Psoas muscle (tissue), 8 donors: ENCODE measurements at places on chromosomes 6 and 20. TPM values are rescaled to one million over a fixed set of nuclear protein-coding genes. Genes with fewer than 3 reads are reported as not detected.
A peak's percentile ranks its signal among the peaks of the same experiment; 100 is the strongest.

Gene SNAP91
- not detected for total RNA-seq

Gene EBF4
- 1.2 TPM for total RNA-seq

Gene C6orf132
- total RNA-seq = 0.34 TPM

Gene HMGCLL1
- total RNA-seq = 0.78 TPM

Gene VWA7
- 7.2 TPM for total RNA-seq

Gene VGLL2
- 108 TPM for total RNA-seq

DNA sequence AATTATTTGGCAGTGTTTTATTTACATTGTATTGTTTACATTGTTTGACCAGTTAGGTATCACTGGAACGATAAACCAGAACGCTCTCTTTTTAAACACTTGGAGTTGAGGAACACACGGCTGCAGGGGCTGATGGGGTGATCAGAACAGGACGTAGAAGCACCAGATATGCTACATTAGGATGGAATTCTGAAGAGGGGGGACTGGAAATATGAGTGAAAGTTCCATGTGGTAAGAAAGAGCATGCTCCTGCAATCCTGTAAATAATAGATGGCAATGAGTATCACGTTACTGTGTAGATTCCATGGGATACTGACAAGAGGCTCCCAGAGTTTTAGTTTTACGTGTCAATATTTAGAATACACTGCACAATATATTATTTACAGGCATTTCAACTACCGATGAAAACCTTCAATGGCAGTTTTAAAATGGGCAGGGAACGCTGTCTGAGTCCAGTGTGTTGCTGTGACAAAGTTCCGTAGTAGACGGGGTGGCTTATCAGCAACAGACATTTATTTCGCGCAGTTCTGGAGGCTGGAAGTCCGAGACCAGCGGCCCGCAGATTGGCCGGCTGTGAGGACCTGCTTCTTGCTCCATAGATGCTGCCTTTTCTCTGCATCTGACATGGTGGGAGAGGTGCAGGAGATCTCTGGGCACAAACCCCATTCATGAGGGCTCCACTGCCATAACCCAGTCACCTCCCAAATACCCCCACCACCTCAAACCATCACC is 43.1 kb downstream of the SYNJ2 start:
- H3K27ac ChIP-seq = no peak overlapping the region
- DNase-seq = peak; percentile 23
- no peaks in the 10 kb centered on the region for H3K27me3 ChIP-seq
- no peak overlapping the region for H3K4me3 ChIP-seq

- H3K27ac ChIP-seq = no peak overlapping the region
- DNase-seq = no peak
- no peak overlapping the region for H3K4me3 ChIP-seq
- H3K36me3 ChIP-seq = peaks cover 19% of the 10 kb centered on the region
- H3K4me1 ChIP-seq = peaks cover 26% of the 10 kb centered on the region
Measured at GRCh38 chr20:38982291-38982690, 20.1 kb downstream of the DHX35 start.

DNA sequence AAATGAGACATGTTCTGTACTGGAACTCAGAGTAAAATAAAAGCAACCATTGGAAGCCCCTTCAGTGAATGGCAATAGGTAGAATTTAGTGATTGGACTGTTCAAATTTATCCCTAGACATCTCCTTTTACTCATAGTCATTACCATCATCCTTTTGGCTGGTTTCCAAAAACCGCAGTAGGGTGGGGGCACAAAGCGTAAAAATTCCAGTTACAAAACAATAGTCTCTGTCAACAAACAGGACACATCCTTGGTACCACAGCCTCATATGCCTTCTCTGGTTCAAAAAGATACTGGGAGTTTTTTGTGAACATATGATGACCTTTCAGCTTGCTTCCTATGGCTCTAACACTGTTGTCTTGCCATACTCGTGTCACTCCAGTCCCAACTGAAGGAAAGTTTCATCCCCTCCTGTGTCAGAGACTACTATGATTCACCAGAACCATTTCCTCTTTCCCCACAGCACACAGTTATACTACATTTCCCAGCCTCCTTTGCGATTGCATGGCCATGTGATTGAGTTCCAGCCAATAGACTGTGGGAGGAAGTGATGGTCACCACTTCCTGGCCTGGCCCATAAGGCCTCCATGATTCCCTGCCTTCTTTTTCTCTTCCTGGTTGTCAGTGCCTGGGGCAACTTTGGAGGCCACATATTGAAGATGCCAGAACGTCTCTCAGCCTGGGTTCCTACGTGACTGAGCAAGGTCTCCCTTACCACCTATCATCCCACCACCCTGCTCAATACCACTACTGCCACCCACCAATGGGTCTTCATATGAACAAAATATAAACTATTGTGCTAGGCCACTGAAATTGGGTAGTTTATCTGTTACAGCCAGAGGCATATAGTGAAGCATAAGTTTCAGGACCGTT is 162.4 kb downstream of the ID4 start:
- no peaks in the 10 kb centered on the region for H3K27me3 ChIP-seq
- no peak overlapping the region for H3K27ac ChIP-seq
- no peaks in the 10 kb centered on the region for H3K36me3 ChIP-seq
- no peaks in the 10 kb centered on the region for H3K4me1 ChIP-seq

DNA sequence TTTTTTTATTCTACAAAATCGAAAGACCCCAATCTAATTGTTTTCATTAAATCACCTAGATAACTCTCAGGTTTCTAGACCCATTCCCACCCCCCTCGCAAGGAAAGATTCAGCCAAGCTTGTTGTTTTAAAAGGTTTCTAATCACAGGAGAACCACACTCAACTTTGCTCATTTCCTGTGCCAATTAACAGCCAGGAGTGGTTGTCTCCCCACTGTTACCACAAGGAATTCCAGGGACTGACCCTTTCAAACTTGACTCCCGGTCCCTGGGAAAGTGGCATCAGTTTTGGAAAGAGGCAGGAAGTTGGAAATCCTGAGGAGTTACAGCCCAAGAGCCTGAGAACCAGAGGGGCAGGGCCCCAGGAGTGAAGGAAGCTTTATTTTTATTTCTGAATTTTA is 561.3 kb upstream of the JAG1 start:
- no peaks in the 10 kb centered on the region for H3K4me1 ChIP-seq
- no peaks in the 10 kb centered on the region for H3K36me3 ChIP-seq
- no peak overlapping the region for H3K4me3 ChIP-seq
- DNase-seq = no peak
- no peak overlapping the region for H3K27ac ChIP-seq
- no peaks in the 10 kb centered on the region for H3K27me3 ChIP-seq

- H3K27me3 ChIP-seq = no peaks in the 10 kb centered on the region
- H3K36me3 ChIP-seq = no peaks in the 10 kb centered on the region
- no peaks in the 10 kb centered on the region for H3K4me1 ChIP-seq
Measured at GRCh38 chr6:166928644-166929541, 27.5 kb downstream of the RNASET2 start.

GRCh38 chr20:53678315-53678989 is 84.8 kb upstream of the ZNF217 start:
- H3K27ac ChIP-seq = no peak overlapping the region
- DNase-seq = no peak
- no peaks in the 10 kb centered on the region for H3K36me3 ChIP-seq
- no peaks in the 10 kb centered on the region for H3K4me1 ChIP-seq
- no peak overlapping the region for H3K4me3 ChIP-seq
- no peaks in the 10 kb centered on the region for H3K27me3 ChIP-seq

DNA sequence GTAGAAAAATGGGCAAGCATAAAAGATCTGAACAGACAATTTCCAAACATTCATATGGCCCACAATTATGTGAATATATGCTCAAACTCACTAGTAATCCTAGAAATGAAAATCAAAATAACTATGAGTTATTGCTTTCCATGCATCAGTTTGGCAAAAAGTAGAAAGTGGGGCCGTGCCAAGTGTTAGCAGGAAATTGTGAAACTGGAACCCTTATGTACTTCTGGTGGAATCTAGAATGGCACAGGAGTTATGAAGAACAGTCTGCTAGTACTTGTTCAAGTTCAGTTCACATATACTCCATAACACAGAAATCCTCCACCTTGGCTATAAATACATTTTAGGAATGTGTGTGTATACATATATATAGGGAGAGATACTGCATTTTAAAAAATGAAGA is 89.8 kb downstream of the EYA2 start:
- H3K27ac ChIP-seq = no peak overlapping the region
- no peaks in the 10 kb centered on the region for H3K27me3 ChIP-seq
- DNase-seq = no peak
- H3K4me3 ChIP-seq = no peak overlapping the region

- H3K4me1 ChIP-seq = no peaks in the 10 kb centered on the region
- no peak overlapping the region for H3K4me3 ChIP-seq
- H3K27me3 ChIP-seq = peaks cover 2% of the 10 kb centered on the region
- H3K36me3 ChIP-seq = no peaks in the 10 kb centered on the region
Measured at GRCh38 chr6:14380086-14380820, 262.7 kb downstream of the CD83 start.

DNA sequence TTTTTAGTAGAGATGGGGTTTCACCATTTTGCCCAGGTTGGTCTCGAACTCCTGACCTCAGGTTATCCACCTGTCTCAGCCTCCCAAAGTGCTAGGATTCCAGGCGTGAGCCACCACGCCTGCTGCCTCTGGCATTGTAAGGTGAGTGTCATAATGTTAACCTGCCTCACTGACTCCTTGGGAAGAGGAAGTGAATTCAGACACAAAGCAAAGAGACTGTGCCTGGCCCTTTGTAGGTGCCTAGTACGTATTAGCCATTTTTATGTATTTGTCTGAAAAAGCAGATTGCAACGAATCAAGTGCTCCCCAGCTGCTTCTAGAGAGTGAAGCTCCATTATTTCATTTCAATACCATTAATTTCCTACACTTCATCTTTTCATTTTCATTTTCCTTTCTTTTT is 260.5 kb downstream of the SAMD5 start:
- H3K4me3 ChIP-seq = no peak overlapping the region
- no peak for DNase-seq
- H3K27ac ChIP-seq = no peak overlapping the region
- no peaks in the 10 kb centered on the region for H3K36me3 ChIP-seq

- H3K27me3 ChIP-seq = no peaks in the 10 kb centered on the region
- H3K27ac ChIP-seq = no peak overlapping the region
- H3K4me3 ChIP-seq = no peak overlapping the region
Measured at GRCh38 chr20:12077875-12078274, 160.2 kb downstream of the BTBD3 start.

- DNase-seq = no peak
- no peak overlapping the region for H3K27ac ChIP-seq
- H3K27me3 ChIP-seq = no peaks in the 10 kb centered on the region
- no peaks in the 10 kb centered on the region for H3K36me3 ChIP-seq
- no peaks in the 10 kb centered on the region for H3K4me1 ChIP-seq
Measured at GRCh38 chr6:169455470-169455869, 201.8 kb upstream of the THBS2 start.

- H3K27me3 ChIP-seq = no peaks in the 10 kb centered on the region
- H3K36me3 ChIP-seq = no peaks in the 10 kb centered on the region
Measured at GRCh38 chr6:67792996-67793395, 842.1 kb upstream of the ADGRB3 start.

DNA sequence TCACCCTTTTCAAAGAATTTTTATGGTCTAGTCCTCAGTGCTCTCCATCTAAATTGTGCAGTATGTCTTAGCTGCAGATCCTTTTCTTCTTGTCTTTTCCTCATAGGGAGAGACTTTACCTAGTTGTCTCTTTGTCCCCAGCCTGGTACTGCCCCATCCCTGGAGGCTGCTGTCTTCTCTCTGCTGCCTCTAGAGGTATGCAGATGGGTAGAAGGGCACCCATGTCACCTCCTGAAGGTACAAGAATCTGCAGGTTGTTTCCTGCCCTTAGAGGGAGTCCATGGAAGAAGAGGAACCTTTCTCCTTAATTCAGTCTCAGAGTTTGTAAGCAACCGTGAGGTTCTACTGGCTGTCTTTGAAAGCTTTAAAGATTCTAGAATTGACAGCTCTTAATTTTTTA is 39.1 kb downstream of the MCM8 start:
- no peak overlapping the region for H3K4me3 ChIP-seq
- no peaks in the 10 kb centered on the region for H3K27me3 ChIP-seq
- no peak for DNase-seq
- H3K27ac ChIP-seq = no peak overlapping the region
- H3K4me1 ChIP-seq = no peaks in the 10 kb centered on the region

DNA sequence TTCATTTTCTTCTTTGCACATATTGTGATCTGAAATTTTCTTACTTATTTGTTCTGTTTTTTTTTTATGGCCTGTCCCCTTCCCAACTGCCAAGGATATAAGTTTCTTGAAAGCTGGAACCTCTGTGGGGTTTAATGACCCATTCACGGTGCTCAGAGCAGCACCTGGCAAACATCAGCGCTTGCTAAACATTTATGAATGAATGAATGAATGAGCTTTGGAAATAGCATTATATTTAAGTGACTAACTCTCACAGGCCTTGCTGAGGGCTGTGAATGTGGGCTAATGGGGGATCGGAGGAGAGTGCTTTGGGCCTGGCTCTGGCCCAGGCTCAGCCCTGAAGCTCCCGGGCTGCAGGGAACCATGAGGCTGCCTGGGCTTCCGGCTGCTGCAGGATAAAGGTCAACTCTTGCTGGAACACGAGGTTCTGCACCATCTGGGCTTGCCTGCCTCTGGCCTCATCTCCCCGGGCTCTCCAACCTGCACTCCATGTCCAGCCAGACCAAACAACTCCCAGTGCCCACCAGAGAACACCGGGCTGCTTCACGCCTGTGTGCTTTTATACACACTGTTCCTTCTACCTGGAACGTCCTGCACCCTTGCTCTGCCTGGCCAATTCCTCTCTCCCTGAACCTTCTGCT is 14.6 kb upstream of the ARMC12 start:
- H3K27ac ChIP-seq = peak overlapping the region; percentile 53
- peak; percentile 53 for DNase-seq
- H3K36me3 ChIP-seq = no peaks in the 10 kb centered on the region
- no peaks in the 10 kb centered on the region for H3K27me3 ChIP-seq

DNA sequence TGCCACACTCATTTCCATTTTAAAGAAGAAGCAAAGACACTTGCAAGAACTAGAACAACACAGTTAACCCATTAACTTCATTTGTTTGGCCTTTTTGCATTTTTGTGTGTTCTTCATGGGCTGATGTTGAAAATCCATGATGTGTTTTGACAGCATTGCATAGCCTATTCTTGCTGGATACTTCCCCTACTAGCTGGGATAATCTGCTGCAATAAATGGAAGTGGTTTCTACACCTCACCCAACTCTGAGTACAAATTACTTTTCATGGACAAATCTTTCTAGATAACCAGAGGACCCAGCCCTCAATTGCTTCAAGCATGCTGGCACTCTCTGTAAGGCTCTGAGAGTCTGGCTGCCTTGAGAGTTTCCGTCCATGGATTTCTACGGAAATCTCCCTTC is 26.5 kb downstream of the CST9L start:
- H3K4me3 ChIP-seq = no peak overlapping the region
- no peak overlapping the region for H3K27ac ChIP-seq
- no peak for DNase-seq
- H3K27me3 ChIP-seq = peaks cover 3% of the 10 kb centered on the region
- no peaks in the 10 kb centered on the region for H3K4me1 ChIP-seq

DNA sequence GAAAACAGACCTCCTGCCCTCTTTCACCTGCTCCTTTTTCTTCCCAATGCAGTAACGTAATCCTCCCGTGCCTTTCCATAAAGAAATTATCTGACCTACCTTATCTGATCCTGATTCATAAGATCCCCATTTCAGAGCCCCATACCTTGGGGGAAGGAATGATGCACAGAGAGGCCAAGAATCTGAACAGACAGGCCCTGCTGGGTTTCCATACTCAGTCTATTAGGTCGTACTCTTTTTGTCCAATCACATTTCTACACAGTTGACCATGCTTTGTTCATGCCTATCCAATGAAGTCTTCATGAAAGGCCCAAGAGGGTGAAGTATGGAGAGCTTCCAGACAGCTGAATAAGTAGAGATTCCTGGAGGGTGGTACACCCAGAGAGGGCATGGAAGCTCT is 25.3 kb downstream of the SRPK1 start:
- peaks cover 5% of the 10 kb centered on the region for H3K4me1 ChIP-seq
- DNase-seq = no peak
- H3K27me3 ChIP-seq = no peaks in the 10 kb centered on the region
- peaks cover 3% of the 10 kb centered on the region for H3K36me3 ChIP-seq
- no peak overlapping the region for H3K4me3 ChIP-seq
